ENCODE measurements at places on chromosomes 2 and 18.
A peak's percentile ranks its signal among the peaks of the same experiment; 100 is the strongest.

- DNase-seq, result peak; percentile 96
These were observed 273.5 kb downstream of the CDH20 start for GRCh38 chr18:61606759-61607158.

GRCh38 chr2:156434461-156435291 is 1.5 kb upstream of the GPD2 start:
- peak; percentile 19 for DNase-seq

DNA sequence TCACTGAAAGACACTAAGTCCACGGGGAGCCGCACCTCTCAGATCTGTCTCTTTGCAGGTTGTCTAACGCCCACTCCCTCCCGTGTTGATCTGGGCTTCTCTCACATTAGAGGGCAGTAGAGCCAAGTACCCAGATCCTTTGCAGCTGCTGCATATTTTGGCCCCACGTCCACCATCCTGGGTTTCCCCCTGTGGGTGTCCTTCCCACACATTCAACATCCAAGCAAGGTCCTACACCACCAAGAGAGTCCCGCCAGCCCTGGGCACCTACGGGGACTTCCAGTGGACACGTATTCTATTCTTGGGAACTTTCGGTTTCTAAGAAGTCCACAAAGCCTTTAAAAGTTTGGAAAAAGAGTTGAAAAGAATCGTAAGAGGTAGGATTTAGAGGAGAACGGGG is 116.6 kb downstream of the ATL2 start:
- DNase-seq, result no peak

- DNase-seq, result no peak
These were observed 51.1 kb downstream of the MYO5B start for GRCh38 chr18:50143886-50144285.

DNA sequence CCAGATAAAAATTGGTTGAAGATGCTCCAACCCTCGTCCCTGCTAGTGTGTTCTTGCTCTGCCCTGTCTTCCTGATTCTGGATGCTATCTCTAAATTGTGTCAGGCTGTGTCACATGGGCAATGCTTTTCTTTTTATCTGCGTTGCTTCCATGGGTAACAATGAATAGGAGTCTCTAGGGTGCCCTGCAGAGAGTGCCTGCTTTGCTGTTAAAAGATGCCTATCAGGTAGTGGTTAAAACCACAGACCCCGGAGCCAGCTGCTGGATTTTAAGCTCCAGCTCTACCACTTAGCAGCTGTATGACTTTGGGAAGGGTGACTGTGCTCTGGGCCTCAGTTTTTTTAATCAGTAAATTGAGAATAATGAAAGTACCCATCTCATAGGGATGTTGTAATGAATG is 340.3 kb downstream of the PLCL1 start:
- no peak for DNase-seq

GRCh38 chr2:188146888-188147287 is 144.8 kb upstream of the GULP1 start:
- DNase-seq, result no peak

GRCh38 chr18:27921392-27921791 is 255.5 kb downstream of the CDH2 start:
- DNase-seq, result peak; percentile 15

- no peak for DNase-seq
These were observed 241.5 kb downstream of the RNF152 start for GRCh38 chr18:61651145-61651879.

- DNase-seq, result no peak
These were observed 33.2 kb downstream of the HS6ST1 start for GRCh38 chr2:128285329-128285931.

- no peak for DNase-seq
These were observed 110.2 kb upstream of the LRP1B start for GRCh38 chr2:142241016-142241415.

- DNase-seq, result no peak
These were observed 59.5 kb downstream of the DCDC2C start for GRCh38 chr2:3762771-3763447.

GRCh38 chr2:15177103-15177502 is 384.0 kb downstream of the NBAS start:
- DNase-seq, result peak; percentile 73

GRCh38 chr2:188819011-188819410 is 155.2 kb upstream of the COL3A1 start:
- DNase-seq, result no peak

- no peak for DNase-seq
These were observed 47.8 kb downstream of the MEX3C start for GRCh38 chr18:51149670-51150069.

DNA sequence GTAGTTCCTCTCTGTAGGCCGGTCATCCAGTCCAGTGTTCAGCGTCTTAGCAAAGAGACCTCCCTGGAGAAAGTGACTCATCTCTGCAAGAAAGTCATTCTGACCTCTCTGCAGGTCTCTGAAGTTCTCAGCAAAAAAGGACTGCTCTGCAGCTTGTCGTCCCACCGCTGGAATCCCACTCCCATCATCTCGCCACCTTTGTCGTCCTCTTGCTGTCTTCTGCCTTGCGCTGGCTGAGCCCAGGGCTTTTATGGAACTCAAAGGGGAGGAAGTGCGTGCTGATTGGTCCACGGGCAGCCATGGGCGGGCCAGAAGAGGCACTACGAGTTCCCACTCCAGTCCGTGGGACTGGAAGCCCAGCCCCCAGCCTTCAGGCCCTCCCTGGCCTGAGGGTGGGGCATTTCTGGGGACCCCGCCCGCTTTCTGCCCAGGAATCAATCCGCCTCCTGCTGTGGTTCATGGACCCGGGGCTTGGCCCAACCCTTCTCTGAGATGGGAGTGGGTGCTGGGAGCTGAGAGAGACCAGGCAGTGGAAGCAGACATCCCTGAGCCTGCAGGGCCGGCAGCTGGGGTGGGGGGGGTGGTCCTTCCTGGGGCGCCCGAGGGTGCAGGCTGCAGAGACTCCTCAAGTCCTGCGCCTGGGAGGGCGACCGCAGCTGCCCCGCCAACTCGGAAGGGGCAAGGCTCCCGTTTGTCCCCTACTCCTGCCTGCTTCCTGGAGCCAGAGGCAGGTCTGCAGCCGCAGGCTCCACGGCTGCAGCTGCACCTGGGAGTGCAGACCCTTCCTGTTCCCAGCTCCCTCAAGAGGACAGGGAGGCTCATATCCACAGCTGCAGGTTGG is 660.7 kb upstream of the RAB6C start:
- DNase-seq, result no peak

GRCh38 chr2:69914950-69915945 is at the start of gene MXD1:
MXD1 (plus strand) TSS chr2:69915109; CDS start chr2:69915331, 222 bp downstream.
- peak; percentile 38 for DNase-seq

DNA sequence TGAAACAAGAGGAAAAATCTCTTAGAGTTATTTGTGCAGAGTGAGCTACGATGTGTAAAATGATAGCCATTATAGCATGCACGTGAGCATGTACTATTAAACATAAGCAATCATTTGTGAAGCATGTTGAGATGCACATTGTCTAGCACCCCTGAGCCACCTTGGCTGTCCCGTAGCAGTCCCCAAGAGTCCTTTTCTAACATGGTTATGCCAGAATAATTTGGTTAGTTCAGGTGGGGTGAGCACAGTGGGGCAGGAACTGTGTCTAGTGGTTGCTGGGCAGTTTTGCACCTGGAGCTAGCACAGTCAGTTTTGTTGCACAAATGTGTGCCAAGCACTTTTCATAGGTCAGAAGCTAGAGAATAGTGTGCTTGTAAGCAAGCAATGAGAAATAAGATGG is 809.8 kb downstream of the RNF144A start:
- DNase-seq, result no peak

All from ELR (cell line).